ENCODE measurements at places on chromosomes 7 and 10.
A peak's percentile ranks its signal among the peaks of the same experiment; 100 is the strongest.

DNA sequence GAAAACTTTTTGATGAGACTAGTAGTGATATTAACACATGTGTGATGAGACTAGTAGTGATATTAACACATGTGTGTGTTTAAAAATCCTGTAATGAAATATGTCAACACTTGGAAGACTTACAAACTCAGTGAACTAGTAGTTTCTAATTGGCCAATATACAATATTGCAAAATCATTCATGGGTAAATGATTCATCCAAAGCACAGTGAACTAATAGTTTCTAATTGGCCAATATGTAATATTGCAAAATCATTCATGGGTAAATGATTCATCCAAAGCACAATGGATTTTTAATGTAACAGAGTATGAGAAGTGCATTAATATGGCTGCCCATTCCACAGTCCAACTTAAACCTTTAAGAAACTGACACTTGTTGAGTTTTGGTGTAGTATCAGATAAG lies 77.8 kb downstream of the ATAD1 start:
- DNase-seq: no peak

- peak; percentile 86 for DNase-seq
These were observed at the start of gene CWF19L1 for GRCh38 chr10:100267239-100268104. Gene CWF19L1, minus strand, starts transcription at chr10:100267638. Its CDS starts 45 bp downstream, at chr10:100267593.

DNA sequence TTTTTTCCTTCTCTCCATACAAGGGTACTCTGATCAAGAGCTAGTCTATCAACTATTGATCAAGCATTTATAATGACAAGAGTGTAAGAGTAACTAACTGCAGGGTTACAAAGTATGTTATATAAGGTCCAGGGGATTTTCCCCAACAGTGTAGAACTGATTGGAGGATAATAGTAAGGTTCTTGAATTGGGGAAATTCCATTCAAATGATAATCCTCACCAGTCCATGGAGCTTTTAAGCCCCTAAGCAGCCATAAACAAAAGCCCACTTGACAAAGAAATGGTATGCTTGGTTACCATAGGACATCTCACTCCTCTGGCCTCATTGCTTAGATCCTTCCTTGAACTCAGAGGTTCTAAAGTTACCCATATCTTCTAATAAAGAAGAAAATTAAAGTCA lies 8.2 kb downstream of the YME1L1 start:
- no peak for DNase-seq

- DNase-seq: no peak
These were observed 47.2 kb upstream of the RABGEF1 start for GRCh38 chr7:66693331-66693730.

GRCh38 chr7:87475359-87476178 lies at the start of gene ABCB4:
Gene ABCB4, minus strand, starts transcription at chr7:87475680. Its CDS starts 215 bp downstream, at chr7:87475465.
- DNase-seq: peak; percentile 47

- no peak for DNase-seq
These were observed at the start of gene ZNF804B for GRCh38 chr7:88759230-88760135. Gene ZNF804B, plus strand, starts transcription at chr7:88759700. Its CDS starts 277 bp downstream, at chr7:88759977.

GRCh38 chr7:40329601-40330153 lies 194.9 kb downstream of the SUGCT start:
- peak; percentile 58 for DNase-seq

DNA sequence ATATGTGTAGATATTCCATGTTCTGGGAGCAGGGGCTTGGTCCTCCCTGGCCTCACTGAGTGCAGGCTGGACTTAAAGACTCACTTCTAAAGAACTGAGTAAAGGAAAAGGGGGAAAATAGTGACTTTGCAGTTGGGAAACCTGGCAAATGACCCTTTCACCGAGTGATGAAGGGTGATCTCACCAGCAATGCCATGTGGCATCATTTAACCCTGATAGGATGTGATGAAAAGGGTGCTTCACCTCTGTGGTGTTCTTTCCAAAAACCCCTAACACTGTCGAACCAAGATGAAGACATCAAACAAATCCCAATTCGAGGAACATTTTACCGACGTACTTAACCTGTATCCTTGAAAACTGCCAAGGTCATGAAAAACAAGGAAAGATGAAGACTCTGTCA lies 71.9 kb downstream of the AOAH start:
- no peak for DNase-seq

DNA sequence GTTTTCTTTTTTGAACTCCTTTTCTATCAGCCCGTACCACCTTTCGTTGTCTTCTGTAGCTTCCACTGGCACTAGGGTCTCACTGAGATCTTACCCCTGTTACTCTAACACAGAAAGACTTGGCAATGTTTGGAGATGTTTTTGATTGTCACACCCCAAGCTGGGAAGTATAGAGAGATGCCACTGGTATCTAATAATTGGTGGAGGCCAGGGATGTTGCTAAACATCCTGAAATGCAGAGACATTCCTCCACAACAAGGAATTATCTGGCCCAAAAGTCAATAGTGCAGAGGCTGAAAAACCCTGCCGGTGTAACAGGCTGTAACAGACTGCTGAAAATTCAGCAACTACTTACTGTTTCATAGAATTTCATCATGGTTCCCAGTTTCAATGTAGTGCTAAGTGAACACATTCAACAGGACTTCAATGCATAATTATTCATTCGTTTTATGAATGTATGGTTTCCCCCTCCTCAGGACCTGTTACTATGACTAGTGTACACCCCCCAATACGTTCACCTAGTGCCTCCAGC lies 115.9 kb downstream of the TRIM24 start:
- DNase-seq: no peak

DNA sequence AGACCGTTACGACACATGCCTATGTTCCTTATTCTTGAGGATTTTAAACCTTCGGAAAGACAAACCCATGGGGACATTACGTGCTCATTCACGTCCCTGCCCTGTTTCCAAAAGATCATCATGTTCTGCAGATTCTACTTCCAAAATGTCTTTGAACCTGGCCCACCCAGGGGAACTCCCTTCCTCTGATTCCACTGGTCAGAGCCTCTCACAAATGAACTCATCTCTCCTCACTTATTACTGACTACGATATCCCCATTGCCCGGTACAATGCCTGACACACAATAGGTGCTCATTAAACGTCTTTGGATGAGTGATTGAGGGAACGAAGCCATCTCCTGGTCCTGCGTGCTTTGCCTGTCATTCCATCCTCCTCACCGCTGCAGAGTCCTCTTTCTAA lies 168.3 kb upstream of the RNF32 start:
- no peak for DNase-seq

DNA sequence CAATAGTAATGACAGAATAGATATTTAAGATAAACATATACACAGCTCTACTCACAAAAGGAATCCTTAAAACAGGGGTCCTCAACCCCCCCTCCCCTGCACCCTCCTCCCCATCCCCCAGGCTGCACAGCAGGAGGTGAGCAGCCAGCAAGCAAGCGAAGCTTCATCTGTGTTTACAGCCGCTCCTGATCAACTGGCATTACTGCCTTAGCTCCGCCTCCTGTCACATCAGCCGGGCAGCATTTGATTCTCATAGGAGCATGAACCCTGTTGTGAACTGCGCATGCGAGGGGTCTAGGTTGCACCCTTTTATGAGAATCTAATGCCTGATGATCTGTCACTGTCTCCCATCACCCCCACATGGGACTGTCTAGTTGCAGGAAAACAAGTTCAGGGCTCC lies 65.5 kb downstream of the SMURF1 start:
- no peak for DNase-seq

DNA sequence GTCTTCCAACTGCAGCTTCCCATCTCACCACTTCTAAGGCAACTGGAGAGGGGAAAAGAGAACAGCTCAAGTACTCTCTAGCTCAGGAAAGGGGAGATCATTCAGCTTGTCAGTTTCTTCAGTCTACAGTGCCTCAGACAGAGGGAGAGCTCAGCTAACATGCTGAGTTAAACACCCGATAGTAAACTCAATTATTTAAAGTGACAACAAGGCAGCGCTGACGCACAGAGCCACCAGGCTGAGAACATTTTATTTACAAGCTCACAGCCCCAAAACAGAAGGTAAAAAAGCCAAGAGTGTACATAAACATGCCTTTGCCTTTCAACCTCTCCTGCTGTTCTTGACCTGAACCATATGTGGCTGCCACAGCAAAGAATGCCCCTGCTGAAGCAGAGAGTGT lies 10.1 kb upstream of the CUZD1 start:
- DNase-seq: no peak

DNA sequence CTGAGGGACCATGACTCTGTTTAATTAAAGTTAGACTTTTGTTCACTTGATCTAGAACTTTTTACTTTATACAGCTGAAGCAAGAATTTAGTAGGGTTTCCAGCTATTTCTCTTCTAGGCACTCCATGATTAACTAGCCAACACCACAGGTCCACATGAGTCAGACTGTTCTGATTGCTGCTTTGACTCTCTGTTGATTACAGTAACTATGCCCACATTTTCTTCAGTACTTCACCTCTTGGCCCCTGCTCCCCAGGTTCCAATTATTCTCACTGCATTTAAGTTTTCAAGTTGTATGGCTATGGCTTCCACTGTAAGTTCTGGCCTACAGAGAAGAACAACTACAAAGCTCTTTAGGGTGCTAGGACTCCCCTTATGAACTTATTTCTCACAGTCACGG lies 737.2 kb upstream of the IGFBP3 start:
- DNase-seq: no peak

DNA sequence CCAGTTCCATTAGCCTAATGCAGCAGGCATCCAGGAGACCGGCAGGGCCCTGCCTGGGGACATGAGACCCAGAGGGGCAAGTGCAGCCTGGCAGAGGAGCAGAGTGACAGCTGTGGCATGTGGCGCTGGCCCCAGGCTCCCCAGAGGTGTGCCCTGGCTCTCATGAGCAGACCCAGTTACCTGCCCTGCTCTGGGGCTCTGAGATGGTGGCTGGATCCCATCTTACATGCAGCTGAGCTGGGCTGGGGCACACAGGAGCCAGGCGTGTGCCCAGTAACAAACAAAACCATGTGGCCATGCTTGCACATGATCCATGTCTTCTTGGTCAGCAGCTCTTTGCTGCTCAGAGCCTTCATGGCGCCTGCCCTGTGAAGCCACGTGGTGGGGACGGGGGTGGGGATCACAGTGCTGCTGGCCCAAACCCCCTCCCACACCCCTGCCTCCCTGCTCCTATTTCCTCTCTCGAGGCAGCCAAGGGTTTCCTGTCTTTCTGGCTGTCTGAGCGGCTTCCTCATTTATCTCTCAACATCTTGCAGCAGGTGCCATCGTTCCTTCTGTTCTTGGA lies 40.3 kb upstream of the GTF2I start:
- peak; percentile 43 for DNase-seq

DNA sequence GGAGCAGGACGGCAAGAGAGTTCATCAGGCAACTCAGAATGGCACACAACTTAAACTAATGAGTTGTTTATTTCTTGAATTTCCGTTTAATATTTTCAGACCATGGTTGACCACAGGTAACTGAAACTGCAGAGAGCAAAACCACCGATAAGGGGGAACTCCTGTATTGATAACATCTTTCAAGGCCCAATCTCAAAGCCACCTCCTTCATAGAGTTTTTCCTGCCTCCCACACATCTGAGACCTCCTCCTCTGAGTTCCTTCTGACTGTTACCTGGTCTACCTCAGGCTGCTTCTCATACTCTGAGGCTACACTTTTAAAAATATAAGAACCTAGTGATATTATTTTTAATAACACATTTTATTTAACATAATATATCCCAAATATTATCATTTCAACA lies 341.5 kb upstream of the NPVF start:
- peak; percentile 9 for DNase-seq

DNA sequence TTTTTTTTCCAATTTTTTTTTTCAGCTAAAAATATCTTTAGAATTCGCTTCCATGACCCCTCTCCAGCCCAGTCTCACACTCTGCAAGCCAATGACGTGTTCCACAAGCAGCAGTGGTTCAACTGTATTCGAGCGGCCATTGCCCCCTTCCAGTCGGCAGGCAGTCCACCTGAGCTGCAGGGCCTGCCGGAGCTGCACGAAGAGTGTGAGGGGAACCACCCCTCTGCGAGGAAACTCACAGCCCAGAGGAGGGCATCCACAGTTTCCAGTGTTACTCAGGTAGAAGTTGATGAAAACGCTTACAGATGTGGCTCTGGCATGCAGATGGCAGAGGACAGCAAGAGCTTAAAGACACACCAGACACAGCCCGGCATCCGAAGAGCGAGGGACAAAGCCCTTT lies 42.8 kb downstream of the CALML5 start:
- no peak for DNase-seq

DNA sequence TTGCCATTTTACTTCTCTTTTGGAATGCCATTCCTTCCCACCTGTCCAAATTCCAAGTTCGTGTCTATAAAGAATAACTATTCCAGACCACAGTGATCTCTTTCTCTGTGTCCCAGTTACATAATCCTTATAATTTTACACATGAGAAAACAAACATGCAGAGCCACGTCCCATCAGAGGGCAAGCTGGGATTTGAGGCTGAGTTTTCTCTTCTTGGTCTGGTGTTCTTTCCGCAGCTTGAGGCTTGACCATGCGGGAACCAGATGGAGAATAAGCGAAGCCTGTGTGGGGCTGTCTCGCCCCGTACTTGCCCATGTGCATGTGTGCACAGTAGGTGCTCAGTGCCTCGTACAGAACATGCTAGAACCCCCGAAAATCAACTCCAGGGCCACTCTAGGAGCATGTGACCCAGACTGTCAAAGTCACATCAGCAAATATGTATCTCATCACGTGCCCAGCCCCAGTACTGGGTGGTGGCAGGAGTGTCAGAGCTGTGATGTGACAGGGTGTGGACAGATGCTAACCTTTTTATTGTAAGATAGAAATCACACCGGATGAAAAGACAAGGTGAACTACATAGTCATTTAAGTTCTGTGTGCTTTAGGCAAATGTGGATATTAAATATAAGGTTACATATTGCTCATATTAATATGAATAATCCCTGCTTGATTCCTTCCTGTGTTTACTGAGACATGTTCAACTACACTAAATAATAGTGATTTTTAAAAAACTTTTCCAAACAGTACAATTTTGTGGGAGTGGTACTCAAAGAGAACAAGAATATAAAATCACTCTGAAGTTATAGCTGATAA lies 3.2 kb downstream of the INSIG1 start:
- DNase-seq: no peak

- no peak for DNase-seq
These were observed 20.0 kb upstream of the CREB5 start for GRCh38 chr7:28392289-28392688.

GRCh38 chr7:138116141-138116540 lies 39.9 kb downstream of the AKR1D1 start:
- DNase-seq: no peak

DNA sequence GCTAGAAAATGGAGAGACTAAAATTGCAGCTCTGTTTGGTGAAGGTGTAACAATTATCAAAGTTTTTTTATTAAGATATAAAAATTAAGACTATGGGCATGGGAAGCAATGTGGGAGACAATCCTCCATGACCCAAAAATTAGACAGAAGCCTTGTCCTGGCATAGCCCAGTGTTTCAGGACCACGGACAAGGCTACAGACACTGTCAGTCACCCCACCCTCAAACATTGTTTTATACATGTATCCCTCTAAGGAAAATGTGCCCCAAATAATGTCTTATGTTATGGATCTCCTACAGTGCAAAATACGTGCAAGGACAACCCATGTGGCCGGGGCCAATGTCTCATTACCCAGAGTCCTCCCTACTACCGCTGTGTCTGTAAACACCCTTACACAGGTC lies 24.0 kb downstream of the HABP2 start:
- DNase-seq: peak; percentile 17

Measured in GM12865 (cell line).